ENCODE measurements at places on chromosomes 11 and 22. TPM values are rescaled to one million over a fixed set of nuclear protein-coding genes. Genes with fewer than 3 reads are reported as not detected.
A peak's percentile ranks its signal among the peaks of the same experiment; 100 is the strongest.

DNA sequence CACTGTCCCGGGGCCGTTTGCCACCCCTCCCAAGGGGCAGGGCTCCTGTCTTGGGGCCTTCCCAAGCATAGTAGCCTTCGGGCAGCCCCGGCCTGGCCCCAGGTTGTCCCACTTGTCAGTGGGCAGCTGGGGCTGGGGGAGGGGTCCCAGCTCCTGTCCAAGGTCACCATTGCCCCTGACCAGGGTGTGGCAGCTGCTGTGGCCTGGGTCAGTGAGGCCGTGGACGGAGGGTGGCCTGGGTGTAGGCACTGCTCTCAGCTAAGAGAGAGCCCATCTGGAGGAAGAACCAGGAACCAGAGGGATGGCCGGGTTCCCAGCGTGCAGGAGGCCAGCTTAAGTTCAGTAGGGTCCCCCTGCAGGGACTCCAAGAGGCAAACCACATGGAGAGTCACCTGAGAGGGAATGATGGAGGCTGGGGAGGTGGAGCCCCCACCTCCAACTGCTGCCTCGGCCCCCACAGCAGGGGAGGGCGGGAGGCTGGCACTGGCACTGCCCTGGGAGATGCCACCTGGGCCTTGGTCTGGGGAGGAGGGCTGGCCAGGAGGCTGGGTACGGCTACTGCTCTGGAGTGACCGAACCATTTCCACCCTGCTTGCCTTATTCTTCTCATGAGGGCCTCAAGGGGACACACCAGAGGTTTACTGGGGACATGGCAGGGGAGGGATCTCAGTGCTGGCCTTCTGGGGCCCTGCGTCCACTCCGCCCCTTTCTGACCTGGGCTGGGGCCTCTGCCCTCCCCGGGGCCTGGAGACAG is 6.8 kb upstream of the CCDC188 start:
- no peak for DNase-seq

Gene C22orf15
- not detected for total RNA-seq

- no peak for DNase-seq
These were observed 139.6 kb upstream of the E2F8 start for GRCh38 chr11:19380375-19380774.

Gene POTEH
- total RNA-seq, result not detected

GRCh38 chr22:50563413-50564160 is 868 bp upstream of the SYCE3 start:
- no peak for DNase-seq

- no peak for DNase-seq
These were observed 57.2 kb downstream of the SBF2 start for GRCh38 chr11:10236840-10237239.

DNA sequence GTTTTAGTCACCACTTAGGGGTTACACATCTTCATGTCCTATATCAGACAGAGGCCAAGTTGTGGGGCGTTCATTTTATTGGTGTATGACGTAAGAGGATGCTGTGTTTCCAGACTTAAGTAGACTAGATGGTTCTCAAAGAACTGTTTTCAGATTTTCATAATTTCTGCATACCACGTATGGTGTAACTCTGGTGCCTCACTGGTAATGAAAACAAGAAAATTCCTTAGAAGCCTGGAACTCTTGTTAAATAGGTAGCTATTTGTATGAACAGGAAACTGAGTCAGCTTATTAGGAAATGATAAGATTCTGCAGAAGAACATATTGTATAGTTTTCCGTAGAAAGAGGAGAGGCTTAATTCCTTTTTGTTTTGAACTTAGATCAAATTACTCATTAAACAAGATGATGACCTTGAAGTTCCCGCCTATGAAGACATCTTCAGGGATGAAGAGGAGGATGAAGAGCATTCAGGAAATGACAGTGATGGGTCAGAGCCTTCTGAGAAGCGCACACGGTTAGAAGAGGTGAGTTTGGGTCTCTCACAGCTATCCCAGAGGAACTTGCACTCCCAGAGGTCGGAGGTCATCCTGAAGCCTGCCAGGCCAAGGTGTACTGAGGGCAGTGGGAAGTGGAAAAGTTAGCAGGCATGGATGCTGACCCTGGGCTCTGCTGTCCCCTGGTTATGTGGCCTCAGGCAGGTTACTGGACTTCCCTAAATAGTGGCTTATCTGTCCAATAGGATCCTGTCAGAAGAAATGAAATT is 3.9 kb downstream of the CDC45 start:
- no peak for DNase-seq

DNA sequence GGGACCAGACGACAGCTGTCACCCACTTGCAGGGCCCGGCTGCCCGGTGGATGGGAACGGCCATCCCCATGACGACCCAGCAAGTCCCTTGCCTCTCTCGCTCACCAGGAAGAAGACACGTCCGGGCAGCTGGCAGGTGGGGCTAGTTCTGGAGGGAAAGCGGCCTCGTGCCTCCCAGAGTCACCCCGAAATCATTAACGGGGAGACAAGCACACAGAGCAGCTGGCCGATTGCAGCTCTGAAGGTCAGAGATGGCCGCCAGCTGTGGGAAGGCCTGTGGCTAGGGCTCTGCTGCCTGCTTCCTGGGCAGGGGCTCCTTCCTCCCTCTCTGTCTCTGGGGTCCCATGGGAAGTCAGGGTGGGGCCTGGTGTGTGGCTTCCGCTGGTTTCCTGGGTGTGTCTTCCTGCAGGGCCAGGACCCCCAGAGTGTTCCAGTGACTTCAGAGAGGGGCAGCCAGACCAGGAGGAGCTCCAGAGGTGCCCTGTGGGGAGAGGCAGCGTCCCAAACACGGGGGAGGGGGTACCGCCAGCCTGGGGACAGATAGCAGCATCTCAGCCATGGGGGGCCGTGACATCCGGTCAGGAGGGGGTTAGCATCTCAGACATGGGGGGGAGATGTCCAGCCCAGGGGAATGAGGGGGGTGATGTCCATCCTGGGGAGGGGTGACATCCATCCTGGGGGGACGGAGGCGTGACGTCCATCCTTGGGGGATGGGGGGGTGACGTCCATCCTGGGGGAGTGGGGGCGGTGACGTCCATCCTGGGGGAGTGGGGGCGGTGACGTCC is 114.9 kb downstream of the KCNQ1 start:
- no peak for DNase-seq

- no peak for DNase-seq
These were observed 80.9 kb upstream of the MYO18B start for GRCh38 chr22:25661073-25661472.

DNA sequence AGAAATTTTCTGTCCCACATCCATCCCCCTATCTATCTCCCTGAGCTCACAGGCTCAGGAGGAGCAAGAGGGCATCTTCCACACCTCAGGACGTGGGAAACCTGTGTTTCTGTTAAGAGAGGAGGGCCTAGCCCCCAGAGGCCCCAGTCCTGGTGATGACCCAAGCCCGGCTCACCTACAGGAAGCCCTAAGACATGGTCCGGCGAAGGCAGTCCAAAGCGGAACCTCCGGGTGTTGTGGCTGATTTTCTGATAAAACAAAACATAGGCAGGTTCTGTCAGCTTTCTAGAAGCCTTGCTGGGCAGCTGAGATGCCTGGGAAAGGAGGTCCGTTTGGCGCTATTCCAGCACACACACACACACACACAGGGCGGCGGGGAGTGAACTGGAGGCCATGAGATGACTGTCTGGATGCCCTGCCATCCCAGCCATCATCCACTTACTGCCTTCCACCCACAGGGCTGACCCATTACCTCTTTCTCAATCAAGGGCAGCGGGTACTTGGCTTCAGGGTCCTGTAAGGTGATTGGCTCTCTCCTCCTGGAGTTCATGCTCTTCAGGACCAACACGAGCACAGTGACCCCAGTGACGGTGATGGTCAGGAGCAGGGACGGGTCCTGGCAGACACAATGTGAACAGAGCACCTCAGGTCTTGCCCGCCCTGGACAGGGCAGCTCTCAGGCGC is 882 bp downstream of the CYB5R2 start:
- DNase-seq, result no peak

DNA sequence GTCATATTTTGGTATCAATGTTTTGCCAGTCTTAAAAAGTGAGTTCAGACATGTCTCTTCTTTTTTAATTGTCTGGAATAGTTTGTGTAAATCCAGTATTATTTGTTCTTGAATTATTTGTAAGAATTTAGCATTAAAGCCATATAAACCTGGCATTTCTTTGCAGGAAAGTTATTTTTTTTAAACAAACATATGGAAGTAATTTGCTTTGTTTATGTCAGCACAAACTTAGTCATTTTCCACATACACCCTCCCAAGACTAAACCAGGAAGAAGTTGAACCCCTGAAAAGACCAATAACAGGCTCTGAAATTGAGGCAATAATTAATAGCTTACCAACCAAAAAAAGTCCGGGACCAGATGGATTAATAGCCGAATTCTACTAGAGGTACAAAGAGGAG is 9.1 kb upstream of the CCDC81 start:
- no peak for DNase-seq

Gene MIAT
- 0.53 TPM for total RNA-seq

DNA sequence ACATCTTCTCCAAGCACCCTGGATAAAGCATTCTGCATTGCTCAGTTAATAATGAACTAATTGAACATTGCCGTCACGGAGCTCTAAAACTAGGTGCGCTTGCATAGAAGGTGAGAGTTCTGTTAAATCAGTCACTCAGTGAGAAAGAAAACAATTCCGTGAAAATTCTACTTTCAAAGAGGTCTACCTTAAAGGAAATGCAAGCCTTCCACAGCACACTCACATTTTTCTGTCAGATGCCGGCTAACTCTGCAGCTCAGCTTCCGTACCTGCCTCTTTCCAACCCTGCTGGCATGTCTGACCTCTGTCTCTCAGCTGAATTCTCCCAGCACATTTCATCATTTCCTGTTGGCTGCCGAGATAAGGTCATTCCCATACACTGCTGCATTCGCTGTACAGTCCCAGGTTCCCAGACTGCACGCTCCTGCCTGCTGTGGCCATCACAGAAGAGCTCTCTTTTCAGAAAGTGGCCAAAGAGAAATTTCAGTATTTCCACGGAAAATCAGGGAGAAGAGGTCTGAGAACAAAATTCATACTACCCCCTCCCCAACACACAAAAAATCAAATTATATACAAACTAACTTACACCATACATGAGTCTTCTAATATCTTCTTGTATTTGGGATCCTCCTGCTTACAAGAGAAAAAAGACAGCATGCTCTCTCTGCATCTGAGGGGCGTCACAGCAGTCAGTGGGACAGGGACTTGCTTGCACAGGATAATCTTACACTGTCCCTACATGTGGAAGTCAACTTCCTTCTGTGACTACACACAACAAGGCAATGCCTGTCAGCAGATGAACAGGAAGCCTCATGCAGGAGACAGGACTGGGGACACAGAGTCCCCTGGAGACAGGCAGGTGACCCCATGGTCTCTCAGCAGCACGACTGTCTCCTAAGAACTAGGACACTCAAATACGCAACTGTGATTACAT is 55.1 kb downstream of the PACSIN2 start:
- DNase-seq, result peak; percentile 72

Gene VWCE
- total RNA-seq, result 1.2 TPM

Gene OR4D5
- total RNA-seq, result not detected

DNA sequence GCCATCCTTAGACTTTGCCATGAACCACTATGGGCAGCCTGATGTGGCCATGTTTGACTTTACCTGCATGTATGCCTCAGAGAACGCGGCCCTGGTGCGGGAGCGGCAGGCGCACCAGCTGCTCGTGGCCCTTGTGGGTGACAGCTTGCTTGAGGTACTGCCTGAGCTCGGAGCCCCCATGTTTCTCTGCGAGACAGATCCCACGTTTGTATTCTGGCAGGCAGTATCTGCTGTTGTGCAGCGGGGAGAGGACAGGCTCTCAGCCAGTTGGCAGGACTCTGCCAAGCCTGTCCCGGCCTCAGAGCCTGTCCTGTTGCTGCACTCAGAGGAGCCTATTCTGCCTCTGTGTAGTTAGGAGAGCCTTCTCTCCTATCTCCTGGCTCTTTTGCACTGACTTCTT is 109.9 kb downstream of the MICAL2 start:
- no peak for DNase-seq

DNA sequence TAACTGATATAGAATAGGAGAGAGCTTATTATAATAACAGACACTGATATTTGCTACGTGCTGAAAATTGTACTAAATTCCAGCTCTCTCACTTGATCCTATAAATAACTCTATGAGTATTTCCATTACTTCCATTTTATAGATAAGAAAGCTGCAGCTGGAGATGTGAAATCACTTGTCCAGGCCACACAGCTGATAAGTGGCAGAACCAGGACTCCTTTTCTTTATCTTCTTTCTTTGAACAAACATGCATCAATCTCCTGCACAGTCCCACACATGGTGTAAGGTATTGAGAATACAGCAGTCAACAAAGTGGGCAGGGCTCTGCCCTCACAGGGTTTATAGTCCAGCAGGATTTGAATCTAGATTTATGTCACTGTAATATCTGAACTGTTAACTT is 652.1 kb downstream of the NELL1 start:
- DNase-seq, result no peak

DNA sequence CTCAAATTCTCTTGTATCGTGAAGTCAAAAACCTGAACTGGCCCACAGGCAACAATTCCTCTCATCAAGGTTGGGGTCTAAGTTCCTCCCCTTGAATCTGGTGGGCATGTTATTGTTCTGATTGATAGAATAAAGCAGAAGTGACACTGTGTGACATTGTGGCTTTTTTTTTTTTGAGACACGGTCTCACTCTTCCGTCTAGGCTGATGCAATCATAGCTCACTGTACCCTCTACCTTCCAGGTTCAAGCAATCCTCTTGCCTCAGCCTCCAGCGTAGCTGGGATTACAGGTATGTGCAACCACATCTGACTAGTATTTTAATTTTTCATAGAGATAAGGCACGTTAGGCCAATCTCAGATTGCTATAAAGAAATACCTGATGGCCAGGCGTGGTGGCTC is 8.9 kb upstream of the PELI3 start:
- DNase-seq, result no peak

Gene SREBF2
- 68.3 TPM for total RNA-seq

DNA sequence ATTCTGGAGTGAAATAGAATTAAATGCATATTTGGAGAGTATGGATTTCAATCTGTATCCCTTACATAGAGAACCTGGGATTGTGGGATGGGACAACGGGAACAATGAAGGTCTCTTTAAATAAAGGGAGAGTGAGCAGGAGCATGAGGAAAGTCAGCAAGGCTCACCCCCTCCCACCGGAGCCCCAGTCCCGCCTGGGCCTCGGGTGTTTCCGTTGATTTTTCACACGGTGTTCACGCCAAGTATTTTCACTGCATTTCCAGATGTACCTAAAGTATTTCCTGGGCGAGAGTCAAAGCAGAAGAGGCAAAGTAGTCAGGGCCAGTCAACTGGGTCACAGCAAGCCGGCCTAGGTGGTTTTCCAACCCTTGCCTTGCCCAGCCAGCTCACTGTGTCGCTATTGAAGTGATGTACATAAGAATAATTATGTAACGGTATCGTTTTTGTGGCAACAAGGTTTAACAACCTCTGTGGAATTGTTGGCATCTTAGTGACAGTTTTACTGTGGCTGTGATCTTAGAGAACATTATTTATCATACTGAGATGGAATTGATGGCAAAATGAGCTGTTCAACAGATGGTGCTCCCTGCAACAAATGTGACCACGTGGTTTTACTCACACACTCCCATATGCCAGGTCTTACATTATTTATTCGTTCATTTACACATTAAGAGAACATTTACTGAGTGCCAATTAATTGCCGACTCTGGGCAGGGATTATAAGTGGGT is 177.3 kb downstream of the ADAMTS15 start:
- no peak for DNase-seq

Gene NDUFS8
- 327 TPM for total RNA-seq
